CD4-positive, alpha-beta T cell treated with Interleukin-10 for 1 hour (primary cell): ENCODE measurements at places on chromosomes 3 and 15.

GRCh38 chr3:183272791-183273190 is 19.7 kb downstream of the B3GNT5 start:
- no peak for DNase-seq

DNA sequence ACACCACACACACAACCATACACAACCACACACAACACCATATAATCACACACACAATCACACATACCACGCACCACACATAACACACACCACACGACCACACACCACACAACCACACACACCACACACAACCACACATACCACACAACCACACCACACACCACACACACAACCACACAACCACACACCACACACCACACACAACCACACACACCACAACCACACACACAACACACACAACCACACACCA is 24.2 kb downstream of the CPN2 start:
- no peak for DNase-seq

DNA sequence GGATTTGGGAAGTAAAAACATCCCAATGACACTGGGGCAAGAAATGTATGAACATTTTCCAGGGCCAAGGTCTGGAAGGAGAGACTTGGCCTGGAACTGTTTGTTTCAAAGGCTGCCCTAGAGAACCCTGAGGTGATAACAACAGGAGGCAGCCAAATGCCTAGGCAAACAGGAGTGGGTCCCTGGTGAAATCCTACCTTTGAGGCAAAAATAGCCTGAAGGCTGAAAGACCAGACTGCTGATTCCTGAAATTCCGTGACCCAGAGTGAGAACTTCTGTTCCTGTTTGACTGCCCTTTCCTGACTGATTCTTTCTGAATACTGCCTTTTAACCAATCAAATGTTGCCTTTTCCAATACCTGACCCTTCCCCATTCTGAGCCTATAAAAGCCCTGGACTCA is 196.4 kb downstream of the NSUN3 start:
- DNase-seq, result no peak

- no peak for DNase-seq
Measured at GRCh38 chr15:101450403-101451265, 38.9 kb downstream of the PCSK6 start.

GRCh38 chr15:97502038-97502437 is 458.5 kb upstream of the ARRDC4 start:
- DNase-seq, result no peak

DNA sequence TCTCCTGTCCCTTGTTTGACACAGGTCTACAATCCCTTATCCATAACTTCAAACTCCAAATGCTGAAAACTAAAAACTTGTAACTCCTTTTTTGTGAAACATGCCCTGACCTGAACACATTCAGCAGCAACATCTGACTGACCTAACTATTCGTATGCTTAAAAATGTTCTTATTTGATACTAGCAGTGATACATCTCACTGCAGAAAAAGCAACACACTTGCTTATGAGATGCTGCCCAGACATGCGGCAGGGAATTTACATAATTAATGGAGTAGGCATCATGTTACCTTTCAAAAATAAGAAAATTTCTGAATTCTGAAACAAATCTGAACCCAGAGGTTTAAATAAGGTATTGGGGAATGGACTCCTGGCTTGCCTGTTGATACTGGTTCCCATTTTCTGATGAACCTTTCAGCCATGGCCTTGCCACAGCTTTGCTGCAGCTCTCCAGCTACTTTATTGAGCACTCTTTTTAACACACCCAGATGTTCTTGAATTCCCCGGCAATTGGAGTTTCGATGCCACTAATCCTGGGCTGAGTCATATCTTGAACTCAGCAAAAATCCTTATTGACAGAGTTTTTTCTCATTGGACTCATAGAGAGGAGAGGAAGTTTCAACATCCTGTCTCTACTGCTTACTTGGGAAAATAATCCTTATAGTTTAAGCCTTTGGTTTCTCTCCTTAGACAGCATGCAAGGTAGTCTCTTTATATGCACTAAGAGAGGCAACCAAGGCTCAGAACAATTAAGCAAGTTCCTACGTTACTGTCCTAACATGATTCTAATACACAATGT is 296.6 kb upstream of the LMCD1 start:
- no peak for DNase-seq
